ENCODE measurements at places on chromosomes 5 and 9.

DNA sequence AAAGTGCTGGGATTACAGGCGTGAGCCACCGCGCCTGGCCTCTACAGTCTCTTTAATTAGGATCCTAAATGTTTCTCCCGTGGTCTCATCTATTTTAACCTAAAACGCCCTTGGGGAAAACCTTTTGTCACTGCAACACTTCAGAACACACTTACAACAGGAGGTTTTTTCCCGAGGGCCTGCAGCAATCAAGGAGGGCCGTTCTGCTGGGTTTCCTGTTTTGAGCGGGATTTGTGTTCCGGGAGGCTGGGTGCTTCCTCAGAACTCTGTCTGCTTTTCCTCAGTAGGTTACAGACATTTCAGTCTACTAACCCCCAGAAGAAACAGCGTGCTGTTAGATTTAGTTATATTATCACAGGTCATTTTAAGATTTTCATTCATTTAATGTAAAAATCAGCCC is 65.4 kb upstream of the IRX4 start:
- no peak for DNase-seq

GRCh38 chr5:172194985-172195774 is 1.2 kb downstream of the EFCAB9 start:
- no peak for DNase-seq

DNA sequence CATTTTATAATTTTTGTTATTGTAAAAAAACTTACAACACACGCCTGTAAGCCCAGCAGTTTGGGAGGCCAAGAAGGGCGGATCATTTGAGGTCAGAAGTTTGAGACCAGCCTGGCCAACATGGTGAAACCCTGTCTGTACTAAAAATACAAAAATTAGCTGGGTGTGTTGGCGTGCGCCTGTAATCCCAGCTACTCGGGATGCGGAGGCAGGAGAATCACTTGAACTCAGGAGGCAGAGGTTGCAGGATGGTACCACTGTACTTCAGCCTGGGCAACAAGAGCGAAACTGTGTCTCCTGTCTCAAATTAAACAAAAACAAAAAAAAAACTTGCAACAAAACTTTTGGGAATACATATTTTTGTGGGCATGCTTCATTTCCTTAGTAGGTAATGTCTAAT is 164.6 kb downstream of the CACNA1B start:
- no peak for DNase-seq

- no peak for DNase-seq
These were observed 47.3 kb downstream of the UHRF2 start for GRCh38 chr9:6460189-6460768.

DNA sequence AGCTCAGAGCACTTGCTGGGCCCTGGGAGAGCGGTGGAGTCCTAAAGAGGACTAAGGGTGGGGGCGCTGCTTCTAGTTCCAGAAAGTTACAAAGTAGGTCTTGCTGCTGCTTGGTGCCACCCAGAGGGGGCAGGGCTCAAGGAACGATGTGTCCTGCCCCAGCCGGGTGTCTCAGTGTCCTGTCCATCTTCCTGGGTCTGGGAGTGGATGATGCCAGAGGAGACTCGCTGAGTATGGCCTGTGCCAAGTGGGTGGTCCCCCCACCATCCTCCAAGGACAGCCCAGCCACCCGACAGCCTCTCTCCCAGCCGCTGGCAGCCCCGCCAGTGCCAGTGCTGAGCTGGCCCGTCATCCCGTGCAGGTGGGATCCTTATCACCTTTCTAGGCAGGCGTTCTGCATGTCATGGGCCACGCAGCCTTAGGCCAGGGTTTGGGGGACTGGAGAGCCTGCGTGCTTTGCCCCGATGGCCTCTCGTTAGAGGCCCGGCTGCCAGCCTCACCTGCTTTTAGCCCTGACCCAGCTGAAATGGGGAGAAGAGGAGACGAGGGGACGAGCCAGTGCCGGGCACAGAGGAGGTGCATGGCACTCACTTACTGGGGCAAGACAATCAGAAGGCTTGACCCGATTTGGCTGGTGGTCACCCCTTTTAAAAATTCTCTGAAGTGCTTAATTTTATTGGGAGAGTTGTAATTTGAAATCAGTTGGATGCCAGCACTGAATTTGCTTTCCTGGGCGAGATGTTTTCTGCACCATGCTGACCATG is 5.6 kb downstream of the WNK2 start:
- DNase-seq: no peak

- DNase-seq: no peak
These were observed 55.3 kb downstream of the ZNF622 start for GRCh38 chr5:16410338-16410737.

DNA sequence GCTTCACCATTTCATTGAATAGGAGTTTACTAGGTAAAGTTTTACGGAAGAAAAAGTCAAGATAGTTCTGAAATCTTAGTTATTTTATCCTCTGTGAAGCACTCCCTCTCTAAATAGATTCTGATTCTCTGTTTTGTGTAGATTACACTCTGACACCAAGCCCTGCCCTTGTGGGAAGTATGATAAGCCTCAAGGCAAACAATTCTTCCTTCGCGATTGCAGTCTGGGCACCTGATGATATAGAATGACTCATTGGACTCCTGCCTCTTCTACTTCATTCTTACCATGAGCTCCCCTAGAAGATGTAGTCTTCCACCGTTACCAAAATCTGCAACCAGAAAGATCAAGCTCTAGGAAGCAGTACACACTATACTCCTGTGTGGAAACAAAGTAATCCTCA is 626.9 kb upstream of the PTGER4 start:
- no peak for DNase-seq

Data from LHCN-M2 (cell line).